ENCODE measurements at places on chromosomes 3 and 15.

DNA sequence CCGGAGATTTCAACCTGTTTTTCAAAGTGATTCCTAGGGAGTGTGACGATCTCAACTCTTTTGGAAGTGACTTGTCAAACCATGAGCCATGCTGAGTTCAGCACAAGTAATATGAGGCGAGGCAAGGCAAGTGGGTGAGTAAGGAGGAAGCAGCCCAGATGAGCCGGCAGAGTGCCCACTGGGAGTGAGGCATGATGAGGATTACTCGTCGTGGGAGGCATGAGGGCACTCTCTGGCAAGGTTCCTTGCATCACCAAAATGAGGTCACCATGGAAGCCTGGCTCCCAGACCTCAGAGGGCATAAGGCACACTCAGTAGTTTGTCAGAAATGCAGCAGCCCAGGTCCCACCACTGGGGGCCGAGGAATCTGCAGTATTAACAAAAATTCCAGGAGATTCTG is 636.1 kb downstream of the MAGI1 start:
- DNase-seq, result no peak

DNA sequence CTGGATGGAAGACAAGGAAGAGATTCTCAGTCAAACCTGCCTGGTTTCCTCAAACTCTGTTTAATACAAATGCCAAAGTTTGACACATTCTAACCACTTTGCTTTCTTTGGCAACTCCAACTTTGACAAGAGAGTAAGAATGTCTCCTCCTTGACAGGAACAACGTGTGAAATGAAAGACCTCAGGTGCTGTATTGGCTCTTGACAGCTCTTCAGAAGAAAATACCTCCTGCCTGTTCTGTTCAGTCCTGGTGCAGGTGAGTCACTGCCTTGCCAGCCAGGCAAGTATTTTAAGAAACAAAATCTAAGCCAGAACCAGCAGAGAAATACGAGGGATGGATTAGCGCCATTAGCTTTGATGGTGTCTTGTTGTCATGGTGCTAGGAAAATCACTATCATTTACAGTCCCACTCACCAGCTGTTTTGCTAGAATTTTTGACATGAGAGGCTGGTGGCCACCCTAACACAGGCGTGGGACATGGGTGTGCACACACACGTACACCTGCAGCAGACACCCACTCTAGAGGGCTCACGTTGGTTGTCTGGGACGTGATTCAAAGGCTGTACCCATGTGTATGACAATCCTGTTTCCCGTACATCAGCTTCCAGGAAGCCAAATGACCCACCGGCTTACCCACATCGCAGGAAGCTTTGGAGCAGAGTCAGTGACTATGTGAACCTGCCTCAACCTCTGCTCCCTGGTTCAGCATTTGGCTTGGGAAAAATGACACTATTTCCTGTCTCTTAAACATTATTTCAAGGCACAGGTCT is 60.4 kb downstream of the CCNL1 start:
- no peak for DNase-seq

DNA sequence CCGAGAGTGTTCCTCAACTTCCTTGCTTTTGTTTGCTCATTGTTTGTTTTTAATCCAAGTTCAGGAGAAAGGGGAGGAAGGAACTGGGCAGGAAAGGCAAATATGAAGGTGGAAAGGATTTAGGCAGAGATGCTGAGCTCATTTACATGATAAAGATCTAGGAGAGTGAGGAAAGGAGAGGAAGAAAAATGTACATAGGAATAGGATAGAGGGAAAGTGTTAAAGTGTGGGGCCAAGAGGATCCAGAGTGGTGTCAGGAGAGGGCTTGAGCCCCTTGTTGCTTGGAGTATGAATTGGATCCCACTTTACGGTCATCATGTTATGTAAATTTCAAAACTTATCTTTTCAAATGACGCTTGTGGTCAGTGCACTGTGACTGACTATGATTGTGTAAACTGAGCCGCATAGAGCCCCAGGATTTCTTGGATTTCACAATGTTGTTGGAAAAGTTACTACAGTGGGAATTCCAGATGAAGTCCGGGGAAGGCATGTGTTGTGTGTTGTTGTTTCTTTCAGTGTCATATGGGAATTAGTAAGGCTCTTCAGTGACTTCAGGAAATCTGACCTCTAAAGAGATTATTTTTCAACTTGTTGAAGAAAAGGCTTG is 15.0 kb upstream of the PLD1 start:
- no peak for DNase-seq

- no peak for DNase-seq
Observed at GRCh38 chr3:178949896-178950295, 121.7 kb downstream of the ZMAT3 start.

DNA sequence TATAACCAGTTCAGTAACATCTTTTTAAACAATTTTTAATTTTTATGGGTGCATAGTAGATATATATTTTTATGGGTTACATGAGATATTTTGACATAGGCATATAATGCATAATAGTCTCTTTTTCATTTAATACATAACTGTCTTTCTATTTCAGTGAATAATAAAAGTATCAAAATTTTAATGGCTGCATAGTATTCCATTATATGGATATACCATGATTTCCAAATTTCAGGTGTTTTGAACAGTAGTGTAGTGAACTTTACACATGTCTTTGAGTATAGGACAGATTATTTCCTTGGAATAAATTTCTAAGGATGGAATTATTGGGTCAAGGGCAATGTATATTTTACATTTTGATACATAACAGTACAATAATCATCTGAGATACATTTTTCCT is 10.7 kb downstream of the WHAMM start:
- DNase-seq, result no peak

GRCh38 chr3:149670742-149671492 is 13.1 kb upstream of the WWTR1 start:
- DNase-seq, result no peak

GRCh38 chr15:47360305-47360704 is 357.0 kb upstream of the SEMA6D start:
- no peak for DNase-seq

- DNase-seq, result no peak
Observed at GRCh38 chr3:193879099-193879863, 256.7 kb upstream of the HES1 start.

DNA sequence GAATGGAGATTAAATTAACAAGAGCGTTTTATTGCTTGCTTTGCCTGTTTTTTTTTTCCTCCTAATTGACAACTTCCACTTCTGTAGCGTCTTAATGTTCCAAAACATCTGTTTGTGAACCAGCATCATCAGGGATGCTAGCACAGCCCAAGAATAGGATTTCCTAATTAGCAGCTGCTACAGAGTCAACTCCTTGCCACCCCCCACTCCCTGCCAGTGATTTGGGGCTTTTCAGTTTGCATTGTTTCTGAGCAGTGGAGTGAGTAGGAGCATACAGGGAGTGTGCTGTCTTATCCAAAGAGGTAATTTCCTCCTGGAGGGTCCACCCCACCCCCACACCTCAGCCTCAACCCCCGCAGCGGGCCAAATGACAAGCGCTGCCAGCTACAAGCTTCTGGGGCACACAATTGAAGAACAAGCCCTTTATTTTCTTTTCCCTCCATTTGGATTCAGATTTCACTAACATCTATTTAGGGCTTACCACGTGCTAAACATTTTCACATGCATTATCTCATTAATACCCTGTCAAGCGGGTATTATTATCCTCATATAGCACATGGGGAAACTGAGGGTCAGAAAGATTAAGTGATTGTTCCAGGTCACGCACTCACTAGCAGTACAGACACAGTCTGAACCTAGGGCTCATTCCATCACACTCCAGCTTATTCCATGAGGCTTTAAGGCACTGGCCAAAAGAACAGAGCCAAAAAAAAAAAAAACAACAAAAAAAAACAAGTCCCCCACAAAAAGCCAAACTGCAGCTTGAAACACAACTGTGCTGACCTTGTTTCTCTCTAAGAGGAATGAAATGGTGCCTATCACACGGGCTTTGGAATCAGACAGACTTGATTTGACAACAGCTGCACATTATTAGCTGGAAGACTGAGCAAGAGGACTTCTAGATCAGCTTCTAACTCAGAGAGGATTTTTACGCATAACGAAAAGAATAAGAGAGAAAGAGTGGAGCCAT is 16.4 kb downstream of the HEG1 start:
- DNase-seq, result no peak

GRCh38 chr15:87777054-87777561 is 479.4 kb downstream of the NTRK3 start:
- DNase-seq, result no peak

Measured in activated T-cell treated with anti-CD3 and anti-CD28 coated beads, Interleukin-2, amount 50 U/mL, for 24 hours (primary cell).